ENCODE measurements at places on chromosomes 7 and 10. TPM values are rescaled to one million over a fixed set of nuclear protein-coding genes. Genes with fewer than 3 reads are reported as not detected.

DNA sequence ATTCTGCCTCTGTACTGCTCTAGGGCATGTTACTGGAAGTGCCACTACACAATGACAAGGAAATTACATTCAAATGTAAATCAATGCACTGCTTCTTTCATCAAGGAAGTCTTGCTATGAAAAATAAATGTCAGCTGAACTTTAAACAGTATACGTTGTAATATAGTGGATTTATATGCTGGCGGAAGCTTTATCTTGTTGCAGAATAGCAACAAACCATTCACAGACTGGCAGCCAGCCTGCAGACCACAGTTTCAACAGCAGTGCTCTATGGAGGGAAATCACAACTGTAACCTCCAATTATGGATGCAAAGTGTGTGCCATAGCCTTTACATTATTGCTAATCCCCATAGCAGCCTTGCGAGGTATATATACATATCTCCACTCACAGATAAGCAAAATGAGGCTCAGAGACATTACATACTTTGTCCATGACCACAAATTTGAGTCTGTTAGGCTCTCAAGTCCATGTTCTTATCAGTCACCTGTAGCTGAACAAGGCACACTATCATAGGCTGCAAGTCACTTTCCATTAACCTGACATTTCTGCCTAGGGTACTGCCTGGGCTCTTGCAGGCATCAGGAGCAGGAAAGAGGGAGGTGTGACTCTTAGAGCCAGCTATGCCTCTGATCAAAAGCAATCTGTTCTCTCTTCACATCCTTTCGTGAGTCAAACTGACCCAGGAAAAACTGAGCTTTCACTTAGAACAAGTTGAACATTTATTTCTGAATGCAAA lies 22.6 kb downstream of the COL28A1 start:
- no peak for DNase-seq

DNA sequence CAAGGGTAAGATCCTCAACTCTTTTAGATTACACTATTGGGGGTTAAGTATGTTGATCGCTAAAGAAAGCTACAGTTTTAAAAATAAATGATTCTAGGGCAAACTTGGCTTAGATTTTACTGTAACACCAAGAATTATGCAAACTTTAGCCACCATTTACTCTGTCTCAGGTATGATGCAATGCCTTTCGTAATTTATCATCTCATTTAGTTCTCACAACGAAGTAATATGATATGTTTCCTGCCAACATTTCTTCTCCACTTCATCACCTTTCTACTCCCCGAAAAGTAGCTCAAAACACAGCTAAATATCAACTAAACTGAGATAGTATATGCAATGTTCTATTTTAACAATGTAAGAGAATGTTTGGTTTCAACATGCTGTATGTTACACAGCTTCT lies 21.1 kb downstream of the FAM133B start:
- DNase-seq, result no peak

DNA sequence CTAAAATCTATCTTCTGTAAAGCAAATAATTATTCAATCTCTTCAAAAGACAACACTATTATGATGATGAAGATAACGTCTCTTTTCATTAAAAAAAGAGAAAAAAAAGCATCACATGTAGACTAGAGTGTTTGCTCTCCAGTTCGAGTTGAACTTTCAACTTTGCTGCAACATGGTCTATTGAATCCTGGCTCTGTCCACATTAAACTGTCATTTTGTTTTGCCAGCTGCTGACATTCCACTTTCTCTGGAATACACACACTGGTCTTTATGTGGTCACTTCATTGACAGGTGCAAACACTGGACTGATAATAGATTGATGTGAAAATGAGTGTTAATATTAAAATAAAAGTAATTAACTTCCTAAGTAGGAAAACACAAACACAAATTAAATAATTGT lies 61.7 kb downstream of the PTF1A start:
- DNase-seq, result no peak

GRCh38 chr10:75616874-75617478 lies 185.6 kb downstream of the LRMDA start:
- no peak for DNase-seq

DNA sequence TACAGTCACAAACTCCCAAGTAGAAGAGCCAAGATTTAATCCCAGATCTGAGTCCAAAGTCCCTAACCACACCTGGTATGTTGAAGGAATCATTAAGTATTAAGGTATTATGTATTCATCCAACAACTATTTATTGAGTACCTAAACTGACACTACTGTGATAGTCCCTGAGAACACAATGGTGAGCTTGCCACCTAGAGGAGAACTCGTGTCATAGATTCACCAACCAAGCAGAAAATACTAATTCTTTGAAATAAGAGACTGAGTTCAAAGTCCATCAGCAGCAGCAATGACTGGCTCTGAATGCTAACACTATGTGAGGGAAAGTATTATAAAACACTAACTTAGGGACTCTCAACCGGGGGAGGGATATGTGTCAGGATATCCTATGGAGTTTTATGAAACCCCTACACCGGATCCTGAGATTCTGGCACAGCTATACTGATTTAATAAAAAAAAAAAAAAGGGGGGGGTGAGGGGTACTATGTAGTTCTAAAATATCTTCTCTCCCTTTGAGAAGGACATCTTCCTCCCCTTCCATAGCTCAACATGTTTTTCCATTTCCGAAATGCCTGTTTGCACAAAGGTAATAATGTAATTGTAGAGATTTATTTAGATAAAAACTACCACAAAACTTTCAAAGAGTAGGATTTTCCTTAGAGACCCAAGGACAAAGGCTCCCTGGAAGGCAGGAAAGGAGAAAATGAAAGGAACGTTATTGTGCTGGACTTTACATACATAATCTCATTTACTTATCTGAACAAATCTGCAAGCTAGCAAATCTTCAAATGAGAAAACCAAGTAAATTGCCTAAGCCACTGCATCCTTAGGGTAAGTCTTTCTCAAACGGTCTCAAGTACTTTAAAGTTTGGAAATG lies 1.6 kb downstream of the NCOA4 start:
- no peak for DNase-seq

- DNase-seq, result no peak
These were observed 4.6 kb downstream of the CEP41 start for GRCh38 chr7:130436253-130436652.

GRCh38 chr7:141043616-141044015 lies 28.9 kb upstream of the MRPS33 start:
- no peak for DNase-seq

DNA sequence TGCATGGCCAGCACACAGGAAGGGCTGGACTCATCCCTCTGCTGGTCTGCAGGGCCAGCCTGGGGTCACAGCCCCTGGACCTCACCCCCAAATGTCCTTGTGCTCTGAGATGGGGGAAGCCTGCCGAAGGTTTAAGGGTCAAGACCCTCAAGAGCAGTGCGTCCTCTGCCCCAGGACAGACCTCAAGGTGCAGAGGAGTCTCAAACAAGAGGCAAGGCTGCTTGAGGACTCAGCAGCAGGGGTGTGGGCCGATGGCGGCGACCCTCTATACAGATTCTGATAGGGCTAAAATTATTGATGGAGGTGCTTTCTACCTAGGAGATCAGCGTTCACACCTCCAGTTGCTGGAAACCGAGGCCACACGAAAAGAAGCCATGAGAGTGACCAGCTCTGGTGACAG lies 80.7 kb downstream of the ZRANB1 start:
- DNase-seq, result no peak

GRCh38 chr10:4804465-4804864 lies 21.5 kb upstream of the AKR1E2 start:
- DNase-seq, result no peak

DNA sequence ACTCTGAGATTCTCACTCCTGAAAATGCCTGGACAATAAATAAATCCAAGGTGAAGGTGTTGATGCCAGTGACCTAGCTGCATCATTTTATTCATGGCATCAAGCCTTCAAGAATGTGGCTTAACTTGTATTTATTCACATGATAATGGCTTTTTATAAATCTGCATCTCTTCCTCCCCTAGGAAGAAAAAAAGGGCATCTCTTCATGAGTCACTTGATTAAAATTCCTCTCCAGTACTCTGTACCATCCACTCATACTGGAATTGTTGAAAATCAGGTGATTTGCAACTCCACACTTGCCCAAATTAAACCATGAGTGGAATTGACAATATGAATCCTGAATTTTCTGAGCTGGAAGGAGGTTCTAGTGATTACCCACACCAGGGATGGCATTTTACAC lies 30.2 kb downstream of the PTPRE start:
- DNase-seq, result no peak

DNA sequence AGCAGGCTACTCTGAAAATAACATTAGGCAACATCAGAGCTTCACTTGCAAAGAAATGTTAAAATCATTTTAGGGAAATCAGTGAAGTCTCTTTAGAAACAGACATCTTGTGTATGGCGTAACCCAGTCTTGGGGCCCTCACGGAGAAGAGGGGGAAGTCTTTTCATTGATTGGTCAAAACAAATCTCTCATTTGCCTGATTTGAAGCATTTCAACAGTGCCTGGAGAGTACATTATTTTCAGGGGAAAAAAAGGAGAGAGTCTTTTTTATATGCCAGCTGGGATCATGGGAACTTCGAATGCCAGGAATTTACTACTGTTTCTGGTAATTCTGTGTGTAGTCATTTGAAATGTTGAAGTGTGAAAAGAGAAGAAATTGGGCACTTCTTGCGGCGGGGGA lies 471.4 kb downstream of the PLXDC2 start:
- no peak for DNase-seq

Gene TMEM270
- total RNA-seq, result not detected

DNA sequence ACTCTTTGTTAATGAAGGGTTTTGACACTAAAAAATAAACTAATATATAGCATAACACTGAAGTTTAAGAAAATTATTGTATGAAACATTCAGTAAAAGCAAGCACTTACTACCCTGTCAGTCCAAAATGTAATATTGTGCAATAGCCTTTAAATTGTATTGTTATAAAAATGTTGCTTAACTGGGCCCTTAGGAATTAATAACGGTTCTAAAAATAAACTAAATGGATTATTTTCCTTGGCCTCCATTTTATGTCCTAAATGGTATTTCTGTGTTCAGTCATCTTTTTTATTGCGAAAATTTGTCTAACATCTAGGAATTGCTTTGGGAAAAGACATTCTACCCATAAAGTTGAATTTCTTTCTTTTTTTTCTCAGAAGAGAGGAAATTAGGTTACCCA lies 49.0 kb upstream of the ABI1 start:
- no peak for DNase-seq

DNA sequence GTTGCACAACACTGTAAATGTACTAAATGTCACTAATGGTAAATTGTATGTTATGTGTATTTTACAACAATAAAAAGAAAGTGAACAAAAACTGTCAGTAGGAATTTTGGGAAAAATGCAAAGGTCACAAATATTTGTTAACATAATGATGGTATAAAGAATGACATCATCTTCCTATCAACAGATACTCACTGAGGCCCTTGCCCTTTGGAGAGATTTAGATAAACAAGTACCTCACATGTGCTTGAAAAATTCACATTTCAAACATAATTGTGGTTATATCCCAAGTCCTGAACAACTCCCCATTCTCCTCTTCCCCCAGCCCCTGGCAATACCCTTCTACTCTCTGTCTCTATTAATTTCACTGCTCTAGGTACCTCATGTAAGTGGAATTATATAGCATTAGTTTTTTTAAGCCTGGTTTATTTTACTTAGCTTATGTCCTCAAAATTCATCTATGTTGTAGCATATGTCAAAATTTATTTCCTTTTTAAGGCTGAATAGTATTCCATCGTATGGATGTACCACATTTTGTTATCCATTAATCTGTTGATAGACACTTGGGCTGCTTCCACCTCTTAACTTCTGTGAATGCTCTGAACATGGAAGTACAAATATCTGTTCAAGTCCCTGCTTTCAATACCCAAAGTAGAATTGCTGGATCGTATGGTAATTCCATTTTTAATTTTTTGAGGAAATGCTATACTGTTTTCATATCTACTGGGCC lies 90.5 kb downstream of the WIPF3 start:
- DNase-seq, result no peak

Gene SPDYE6
- total RNA-seq, result not detected

DNA sequence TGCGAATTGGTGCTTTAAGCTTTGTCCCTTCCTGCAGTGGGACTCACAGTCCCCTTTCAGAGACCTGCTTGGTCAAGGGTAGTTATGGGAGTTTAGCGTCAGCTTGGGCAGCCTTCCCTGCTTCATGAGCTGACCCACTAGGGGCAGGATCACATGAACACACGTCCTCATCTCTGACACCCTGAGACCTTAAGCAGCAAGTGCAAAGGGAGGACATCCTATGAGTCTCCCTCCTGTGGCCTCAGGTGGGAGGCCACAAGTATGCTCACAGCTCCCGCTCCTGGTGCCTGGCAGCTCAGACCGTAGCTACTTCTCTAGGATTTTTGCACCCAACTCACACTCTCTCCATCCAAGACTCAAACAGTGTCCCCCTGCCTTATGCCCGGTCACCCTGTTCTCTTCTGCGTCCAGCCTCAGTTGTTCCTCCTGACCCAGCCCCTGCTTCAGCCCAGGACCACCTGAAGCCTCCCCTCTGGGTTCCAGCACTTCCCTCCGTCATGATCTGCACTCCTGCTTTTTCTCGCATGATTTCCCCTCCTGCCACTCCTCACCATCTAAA lies 136.6 kb upstream of the FAM20C start:
- no peak for DNase-seq

- DNase-seq, result no peak
These were observed 4.4 kb downstream of the PRKAR2B start for GRCh38 chr7:107048783-107049418.

Gene GHRHR
- not detected for total RNA-seq

DNA sequence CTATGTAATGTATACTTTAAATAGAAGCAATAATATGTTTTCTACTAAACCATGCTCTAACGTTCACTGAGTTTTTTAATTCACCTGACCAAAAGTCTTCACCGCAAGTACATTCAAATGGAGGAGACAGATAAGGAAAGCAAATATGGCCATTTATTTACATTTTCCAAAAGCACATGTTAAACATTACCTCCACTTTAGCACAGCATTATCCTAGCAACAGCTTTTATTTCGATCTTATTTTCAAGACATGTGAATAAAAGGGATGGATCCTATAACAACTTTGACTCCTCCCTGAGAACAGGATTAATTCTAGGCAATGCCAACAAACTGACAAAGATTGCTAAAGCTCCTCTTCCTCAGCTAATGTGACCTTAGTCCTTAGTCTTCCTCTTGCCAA lies 11.5 kb upstream of the GRM8 start:
- DNase-seq, result no peak

DNA sequence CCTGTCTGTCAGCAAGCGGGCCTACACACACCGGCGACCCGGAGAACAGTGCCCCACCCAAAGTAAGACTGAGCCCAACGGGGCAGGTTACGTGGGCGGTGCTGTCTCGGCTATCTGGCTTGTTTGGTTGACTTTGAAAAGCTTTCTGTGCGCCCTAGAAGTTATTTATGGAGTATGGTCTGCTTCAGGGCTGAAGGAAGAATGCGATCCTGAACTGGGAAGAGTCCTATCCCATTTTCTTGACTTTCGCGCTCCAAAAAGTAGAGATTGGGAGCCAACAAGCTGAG lies 1.5 kb downstream of the INA start:
- no peak for DNase-seq

DNA sequence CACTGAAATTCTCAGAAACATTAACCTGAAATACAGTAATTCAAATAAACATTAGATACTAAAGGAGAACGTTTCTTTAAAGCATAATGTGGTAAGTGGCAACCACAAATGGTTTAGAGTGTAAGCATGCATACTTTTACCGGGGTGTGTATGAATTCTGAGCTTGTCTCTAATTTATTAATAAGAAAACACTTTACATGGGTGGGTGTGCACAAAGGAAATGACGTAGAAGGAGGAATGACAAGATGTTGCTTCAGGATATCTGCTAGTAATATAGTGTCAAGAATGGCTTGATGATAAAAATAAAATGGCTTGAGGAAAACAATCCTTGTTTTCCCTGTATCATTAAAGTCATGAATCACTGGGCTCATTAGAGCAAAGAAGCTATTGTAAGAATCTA lies 92.5 kb downstream of the ARL4A start:
- no peak for DNase-seq

- no peak for DNase-seq
These were observed 181.9 kb upstream of the TCF7L2 start for GRCh38 chr10:112768121-112768520.
